Germinal center (tissue), 1 donor: ENCODE measurements at places on chromosomes 13 and 19.

DNA sequence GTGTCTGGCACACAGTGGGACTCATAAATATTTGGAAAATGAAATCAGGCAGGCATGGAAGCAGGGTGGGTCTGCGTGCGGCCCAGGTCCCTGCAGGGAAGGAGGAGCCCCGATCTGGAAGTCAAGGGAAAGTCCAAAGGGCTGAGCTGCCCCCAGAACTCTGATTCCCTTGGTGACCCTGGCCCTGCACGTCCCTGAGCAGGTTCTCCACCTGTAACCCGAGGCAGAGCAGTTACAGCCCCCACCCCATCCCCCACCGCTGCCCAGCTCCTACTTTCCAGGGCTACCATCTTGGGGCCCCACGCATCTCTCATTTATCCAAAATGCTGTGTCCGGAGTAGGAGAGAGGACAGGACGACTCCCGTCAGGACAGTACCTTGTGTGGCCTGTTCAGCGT is 2.1 kb downstream of the PLEKHF1 start:
- DNase-seq, result no peak

GRCh38 chr13:38376546-38376945 is 26.9 kb downstream of the UFM1 start:
- no peak for DNase-seq

- DNase-seq, result no peak
Observed at GRCh38 chr19:47991191-47991808, 670 bp downstream of the BSPH1 start.

- DNase-seq, result no peak
Observed at GRCh38 chr13:97630725-97631124, 196.8 kb downstream of the RAP2A start.

- no peak for DNase-seq
Observed at GRCh38 chr13:79775830-79776229, 294.9 kb downstream of the NDFIP2 start.
